ENCODE measurements at places on chromosomes 1 and 21.

DNA sequence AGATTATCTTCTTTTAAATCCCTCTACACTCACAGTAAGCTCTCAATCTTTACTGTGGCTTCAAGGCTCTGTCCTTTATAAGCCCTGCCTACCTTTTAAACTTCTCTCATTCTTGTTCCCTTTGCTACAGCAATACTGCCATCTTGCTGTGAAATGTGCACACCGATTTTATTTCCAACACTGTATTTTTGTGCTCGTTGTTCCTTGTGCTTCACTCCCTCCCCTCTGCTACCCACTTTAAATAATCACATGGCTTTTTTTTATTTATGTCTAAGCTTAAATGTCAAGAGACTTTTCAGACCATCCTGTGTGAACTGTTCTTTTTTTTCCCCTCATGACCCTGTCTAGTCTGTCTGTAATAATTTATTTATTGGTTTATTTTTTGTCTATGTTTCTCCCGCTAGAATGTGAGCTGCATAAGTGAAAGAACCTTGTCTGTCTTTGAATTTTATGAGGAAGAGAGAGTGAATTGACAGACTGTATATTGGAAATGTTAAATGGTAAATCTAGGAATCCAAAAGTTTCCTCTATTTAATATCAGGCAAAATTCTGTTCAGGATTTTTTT is 45.7 kb downstream of the ABCD3 start:
- no peak for DNase-seq

- DNase-seq, result no peak
Measured at GRCh38 chr1:82598337-82598736, 797.6 kb downstream of the ADGRL2 start.

DNA sequence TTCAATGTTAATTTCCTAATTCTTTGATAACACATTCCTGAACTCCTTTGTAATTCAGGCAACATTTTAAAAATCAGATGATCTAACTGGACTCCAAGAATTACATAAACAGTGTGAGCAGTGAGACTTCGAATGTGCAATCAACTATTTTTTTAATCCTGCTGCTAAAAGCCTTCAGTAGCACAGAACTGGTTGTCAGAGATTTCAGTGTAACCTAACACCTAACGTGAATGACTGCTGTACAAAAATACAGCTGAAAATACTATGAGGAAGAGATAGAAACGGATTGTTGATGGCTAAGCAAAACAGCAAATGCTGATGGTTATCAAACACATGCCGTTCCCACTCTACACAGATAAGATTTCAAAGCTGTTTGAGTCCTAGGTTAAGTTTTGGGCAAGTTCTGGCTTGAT is 46.1 kb downstream of the APP start:
- DNase-seq, result no peak

- DNase-seq, result peak; percentile 12
Measured at GRCh38 chr1:107976836-107977235, 11.9 kb upstream of the VAV3 start.

- DNase-seq, result no peak
Measured at GRCh38 chr1:204151552-204152309, at the start of gene ETNK2. ETNK2 (minus strand) TSS chr1:204152044; CDS start chr1:204151852, 192 bp downstream.

DNA sequence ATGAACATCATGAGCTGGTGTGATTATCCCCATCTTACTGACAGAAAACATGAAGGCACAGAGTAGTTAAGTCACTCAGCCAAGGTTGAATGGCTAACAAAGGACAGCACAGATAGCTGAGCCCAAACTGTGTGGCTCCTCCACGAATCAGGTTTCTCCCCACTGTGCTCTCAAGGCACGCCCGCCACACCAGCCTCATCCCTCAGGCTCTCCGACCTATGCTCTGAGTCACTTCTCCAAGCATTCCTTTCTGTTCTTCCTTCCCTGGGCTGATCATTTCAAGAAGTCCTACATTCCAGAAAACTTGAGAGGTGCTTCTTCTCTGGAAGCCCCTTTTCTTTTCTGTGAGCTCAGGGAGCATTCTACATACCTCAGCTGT is 25.3 kb upstream of the SDC3 start:
- no peak for DNase-seq

DNA sequence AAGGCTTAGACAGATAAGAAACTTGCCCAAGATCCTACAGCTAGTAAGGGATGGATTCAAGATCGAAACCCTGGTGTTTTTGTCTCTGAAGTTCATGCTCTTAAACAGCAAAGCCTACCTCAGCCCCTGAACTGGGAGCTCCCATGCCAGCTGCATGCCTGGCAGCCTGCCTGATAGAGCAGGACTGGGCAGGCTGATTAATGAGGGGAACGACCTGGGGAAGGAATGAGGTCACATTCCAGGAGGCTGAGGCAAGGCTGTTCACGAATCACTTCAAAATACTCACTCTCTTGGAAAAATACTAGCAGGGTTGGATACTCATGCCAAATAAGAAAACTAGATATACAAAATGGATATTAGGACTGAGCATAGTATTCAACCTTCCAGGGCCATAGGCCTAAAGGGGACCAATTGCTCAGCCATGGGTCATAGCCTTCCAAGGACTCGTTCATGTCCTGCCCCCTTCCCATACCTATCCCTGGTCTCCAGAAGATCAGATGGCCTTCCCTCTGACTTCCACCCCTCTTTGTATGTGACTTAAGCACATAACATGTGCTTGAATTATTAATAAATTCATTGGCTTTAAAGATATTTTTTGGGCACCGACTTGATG is 15.6 kb upstream of the TACSTD2 start:
- DNase-seq, result no peak

DNA sequence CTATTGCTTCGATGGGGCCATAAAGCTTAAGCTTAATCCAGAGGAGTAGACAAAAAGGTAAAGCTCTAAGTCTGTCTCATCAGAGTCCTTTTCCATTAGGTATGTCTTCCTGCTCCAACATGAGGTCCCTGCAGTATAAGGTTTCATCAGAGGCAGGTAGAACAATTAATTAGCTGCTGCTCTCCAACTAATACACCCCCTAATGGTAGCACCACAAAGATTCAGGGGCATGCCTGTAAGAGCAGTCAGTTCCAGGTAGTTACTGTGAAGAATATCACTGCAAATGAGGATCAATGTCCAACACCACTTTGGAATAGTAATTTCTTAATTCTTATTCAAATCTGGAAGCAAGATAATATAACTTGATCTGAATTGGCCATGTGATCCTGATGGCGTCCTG is 160.3 kb upstream of the ESRRG start:
- DNase-seq, result no peak

DNA sequence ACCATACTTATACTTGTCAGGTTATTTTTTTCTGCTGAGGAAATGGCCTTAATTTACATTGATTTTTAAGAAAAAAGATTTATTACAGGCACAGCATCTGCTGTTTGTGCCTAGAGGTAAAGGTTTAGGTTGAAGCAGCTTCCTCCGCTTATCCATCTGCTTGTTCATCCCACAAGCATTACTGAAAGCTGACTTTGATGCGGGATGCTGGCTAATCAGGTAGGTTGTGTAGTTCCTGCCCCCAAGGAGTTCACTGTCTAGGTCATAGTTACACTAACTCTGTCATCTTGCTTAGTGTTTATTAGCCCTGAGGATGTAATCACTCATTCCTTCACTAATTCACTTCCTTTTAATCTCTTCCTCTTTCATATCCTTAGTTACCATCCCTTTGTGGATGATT is 377.7 kb upstream of the KAZN start:
- DNase-seq, result no peak

DNA sequence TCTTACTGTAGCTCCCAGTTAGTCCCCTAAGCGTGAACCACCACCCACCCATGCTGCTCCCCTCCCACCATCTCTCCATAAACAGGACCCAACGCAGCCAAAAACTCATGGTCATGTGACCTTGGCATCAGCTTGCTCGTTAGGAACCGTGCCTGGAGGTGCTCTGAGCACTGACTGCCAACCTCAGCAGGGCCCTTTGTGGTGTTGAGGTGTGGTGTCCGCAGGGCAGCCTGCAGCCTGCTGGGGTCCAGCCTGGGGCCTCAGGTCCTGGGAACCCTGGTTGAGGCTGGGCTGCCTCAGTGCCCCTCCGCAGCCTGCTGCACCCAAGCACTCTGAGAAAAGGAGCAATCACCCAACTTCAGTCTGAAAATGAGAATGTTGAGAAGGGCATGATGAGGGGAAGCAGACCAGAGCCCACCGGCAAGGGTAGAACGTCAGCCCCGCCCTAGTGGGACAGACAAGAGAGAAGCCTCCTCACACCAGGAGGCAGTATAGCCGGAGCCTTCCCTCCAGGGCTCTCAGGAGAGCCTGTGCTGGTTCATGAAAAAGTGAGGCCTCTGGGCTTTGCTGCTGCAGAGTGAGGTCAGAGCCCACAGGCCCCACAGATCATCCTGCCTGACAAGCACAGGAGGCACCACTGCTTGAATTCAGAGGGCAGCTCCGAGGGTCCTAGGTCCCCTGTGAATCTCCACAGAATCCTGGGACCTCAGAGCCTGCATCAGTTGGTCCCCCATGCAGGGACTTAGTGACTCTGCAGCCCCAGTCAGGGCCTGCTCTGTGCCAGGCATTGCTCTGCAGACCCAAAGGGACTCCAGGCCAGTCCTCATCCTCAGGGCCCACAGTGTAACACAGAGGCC is 4.9 kb upstream of the COL6A2 start:
- no peak for DNase-seq

DNA sequence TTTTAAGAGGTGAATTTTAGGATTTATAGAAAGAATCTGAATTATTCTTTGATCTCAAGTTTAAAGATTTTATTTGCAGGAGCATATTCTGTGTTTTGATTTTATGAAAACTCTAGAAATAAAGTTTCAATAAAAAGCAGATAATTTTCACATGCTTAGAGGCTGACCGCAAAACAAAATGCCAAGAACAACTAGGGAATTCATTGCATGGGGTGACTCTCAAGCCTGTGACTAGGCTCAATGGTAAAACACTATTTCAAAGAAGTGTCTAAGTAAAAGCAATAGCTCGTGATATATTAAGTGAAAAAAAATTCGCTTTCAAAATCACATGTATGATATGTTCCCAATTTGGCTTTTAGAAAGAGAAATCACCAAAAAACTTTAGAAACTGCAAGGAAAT is 49.6 kb downstream of the RPL5 start:
- DNase-seq, result no peak

GRCh38 chr1:114081437-114082303 is 72.0 kb downstream of the SYT6 start:
- no peak for DNase-seq

GRCh38 chr1:16720351-16721223 is 19.7 kb upstream of the RNU1-4 start:
- DNase-seq, result no peak

DNA sequence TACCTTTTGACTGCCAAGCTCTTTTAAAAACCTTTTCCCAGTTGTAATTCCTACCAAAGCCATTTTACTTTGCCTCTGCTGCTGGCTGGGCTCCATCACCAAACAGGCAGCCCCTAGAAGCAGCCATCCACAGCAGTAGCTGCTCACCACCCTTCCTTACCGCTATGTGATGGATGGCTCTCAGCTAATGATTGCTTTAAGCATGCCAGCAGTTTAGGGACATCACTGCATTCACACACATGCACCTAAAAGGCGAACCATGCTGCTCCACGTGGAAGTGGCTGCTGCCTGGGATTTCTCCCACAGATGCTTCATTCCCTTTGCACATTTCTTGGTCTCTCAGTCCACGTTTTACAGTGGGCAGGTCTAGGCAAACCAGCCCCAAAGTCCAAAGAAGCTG is 46.3 kb upstream of the PDE9A start:
- no peak for DNase-seq

DNA sequence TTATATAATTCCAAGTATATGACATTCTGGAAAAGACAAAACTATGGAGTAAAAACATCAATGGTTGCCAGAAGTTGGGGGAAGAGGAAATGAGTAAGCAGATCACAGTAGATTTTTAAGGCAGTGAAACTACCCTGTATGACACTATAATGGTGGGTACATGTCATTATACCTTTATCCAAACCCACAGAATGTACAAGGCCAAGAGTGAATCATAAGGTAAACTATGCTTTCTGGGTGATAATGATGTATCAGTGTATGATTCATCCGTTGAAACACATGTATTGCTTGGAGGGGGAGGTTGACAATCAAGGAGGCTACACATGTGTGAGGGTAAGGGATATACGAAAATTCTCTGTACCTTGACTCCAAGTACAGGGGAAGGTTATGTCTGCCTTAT is 862.7 kb downstream of the PLA2G4A start:
- DNase-seq, result no peak

- no peak for DNase-seq
Measured at GRCh38 chr1:61519631-61520030, 205.3 kb downstream of the TM2D1 start.

DNA sequence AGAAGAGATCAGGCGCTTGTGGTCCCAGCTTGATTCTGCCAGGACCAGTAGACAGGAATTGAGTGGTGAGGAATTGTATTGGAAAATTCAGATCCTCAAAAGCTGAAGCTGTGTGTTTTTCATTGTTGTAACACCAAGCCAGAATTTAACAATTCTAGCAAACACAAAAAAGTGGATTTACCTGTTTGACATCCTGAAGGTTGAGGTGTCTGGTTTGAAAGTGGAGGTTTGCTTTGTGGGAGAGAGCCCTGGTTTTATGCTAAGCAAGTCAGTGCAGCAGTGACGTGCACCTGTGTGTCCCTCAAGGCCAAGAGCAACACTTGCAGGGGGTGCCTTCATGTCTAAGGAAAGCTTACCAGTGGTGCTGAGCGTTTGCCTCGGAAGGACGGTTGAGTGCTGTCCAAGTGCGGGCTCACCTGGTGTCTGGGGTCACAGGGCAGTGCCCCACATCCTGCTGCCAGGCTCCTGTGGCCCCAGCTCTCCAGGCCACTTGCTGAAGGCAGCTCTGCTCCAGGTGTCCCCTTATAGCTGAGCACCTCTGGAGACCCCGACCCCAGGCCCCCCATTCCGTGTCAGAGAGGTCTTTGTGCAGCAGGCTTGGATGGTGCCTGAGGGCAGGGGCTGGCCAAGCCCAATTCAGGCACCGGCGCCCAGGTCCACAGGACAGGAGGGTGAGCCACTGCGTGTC is 27.7 kb downstream of the PCNT start:
- DNase-seq, result no peak

GRCh38 chr1:25516686-25517085 is 26.7 kb upstream of the LDLRAP1 start:
- no peak for DNase-seq

- DNase-seq, result no peak
Measured at GRCh38 chr1:115230281-115230680, 107.8 kb downstream of the NGF start.

- DNase-seq, result peak; percentile 56
Measured at GRCh38 chr1:193448682-193449461, 262.5 kb upstream of the B3GALT2 start.

Data from GM06990 (cell line).